Tibial artery (tissue), 4 donors: ENCODE measurements at places on chromosomes 5 and 9.

- no peak for DNase-seq
Measured at GRCh38 chr9:13414349-13414748, 134.9 kb upstream of the MPDZ start.

DNA sequence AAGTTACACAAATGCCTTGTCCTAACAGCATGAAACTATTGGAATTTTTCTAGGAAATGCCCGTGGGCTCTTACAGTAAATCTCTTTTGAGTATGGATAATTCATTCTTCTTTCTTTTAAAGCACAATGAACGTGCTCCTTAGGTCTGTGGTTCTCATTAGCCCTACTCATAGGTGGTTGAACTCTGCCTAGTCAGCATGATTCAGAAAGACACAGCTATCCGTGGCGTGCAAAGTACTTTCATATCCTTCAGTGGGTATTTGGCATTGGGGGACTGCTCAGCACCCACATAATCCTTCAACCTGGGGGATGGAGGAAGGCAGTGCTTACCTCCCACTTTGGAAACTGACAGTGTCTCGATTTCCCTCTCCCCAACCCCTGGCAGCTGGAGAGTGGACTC, 462.0 kb upstream of the CLINT1 start:
- DNase-seq = no peak

DNA sequence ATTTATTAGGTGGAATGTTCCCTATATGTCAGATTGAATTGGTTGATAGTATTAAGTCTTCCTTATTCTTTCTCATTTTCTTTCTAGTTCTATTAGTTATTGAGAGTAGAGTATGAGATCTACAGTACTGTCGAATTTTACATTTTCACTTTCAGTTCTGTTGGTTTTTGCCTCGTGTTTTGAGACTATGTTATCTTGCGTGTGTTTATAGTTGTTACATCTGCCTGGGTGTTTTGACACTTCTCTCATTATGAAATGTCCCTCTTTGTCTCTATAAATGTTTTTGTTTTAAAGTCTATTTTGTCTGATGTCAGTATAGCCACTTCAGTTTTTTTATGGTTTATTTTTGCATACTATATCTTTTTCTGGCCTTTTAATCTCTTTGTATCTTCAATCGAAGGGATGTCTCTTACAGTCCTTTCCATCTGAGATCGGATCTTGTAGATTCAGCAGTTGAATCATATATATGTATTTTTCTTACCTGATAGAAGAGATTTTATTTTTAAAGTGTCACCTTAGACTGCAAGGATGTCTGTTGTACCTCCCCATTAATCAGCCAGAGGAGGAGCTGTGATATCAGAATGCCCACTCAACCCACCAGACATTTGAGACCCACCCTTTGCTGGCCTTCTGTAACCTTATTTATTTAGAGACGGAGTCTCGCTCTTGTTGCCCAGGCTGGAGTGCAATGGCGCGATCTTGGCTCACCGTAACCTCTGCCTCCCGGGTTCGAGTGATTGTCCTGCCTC, 20.7 kb downstream of the EHMT1 start:
- DNase-seq = no peak

DNA sequence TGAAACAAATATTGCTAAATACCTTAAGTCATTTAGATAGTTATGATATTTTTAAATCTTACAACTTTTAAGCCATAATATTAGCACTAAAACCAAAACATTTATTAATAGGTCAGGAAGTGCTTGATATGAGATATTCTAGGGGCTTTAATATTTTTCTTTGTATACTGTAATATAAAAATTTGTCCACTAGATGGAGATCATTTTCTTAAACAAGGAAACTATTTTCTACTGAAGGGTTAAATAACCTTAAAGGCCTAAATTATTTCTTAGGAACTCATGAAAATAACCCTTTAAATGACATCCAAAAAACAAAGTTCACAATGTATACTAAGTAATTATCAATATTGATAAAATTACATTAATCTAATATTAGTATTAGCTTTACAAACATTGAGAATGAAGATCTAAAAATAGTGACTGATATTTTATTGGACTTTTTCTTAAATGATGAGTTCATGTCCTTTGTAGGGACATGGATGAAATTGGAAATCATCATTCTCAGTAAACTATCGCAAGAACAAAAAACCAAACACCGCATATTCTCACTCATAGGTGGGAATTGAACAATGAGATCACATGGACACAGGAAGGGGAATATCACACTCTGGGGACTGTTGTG, 635.7 kb downstream of the RAB3C start:
- DNase-seq = no peak

- DNase-seq = no peak
Measured at GRCh38 chr5:38607930-38608564, 51.6 kb upstream of the LIFR start.

GRCh38 chr9:73172901-73173215, 21.2 kb downstream of the ANXA1 start:
- DNase-seq = no peak

GRCh38 chr5:6636293-6636692, 3.1 kb downstream of the SRD5A1 start:
- DNase-seq = no peak

DNA sequence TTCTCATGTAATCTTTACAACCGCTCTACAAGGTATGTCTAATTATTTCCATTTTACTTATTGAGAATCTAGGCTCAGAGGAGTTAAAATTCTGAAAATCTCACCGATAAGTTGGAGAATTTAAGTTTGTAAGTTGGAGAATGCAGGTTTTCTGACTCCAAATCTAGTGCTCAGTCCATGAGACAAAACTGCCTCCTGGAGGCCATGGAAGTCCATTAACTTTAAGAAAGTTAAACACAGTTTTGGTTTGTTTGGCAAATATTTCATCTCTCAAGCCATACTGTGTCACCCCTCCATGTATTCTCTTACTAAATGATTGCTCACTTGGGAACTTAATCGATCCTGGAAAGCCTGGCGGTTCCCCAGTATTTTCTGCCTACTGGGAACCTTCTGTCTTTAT, 52.6 kb downstream of the INIP start:
- no peak for DNase-seq

GRCh38 chr5:1050423-1051365, 42.1 kb downstream of the NKD2 start:
- no peak for DNase-seq

GRCh38 chr5:137300411-137301240, 198.5 kb downstream of the SPOCK1 start:
- no peak for DNase-seq

DNA sequence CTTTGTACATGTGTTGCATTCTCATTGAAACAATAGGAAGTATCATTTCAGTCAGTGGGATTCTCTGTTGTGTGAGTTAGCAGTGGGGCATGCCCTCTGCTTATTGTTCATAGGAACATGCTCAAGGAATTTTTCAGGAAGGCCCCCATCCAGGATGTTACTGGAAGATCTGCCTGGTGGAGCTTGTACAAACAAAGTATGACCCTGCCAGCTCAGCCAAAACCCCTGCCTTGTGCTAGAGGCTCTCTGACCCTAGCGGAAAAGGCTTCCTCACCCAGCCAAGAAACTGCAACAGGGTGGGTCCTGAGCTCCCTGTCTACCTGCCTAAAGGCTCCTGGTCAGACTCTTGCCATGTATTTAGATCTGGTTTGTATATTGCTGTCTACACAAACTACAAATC, 43.2 kb downstream of the MRRF start:
- no peak for DNase-seq
